ENCODE measurements at places on chromosomes 12 and 14.

DNA sequence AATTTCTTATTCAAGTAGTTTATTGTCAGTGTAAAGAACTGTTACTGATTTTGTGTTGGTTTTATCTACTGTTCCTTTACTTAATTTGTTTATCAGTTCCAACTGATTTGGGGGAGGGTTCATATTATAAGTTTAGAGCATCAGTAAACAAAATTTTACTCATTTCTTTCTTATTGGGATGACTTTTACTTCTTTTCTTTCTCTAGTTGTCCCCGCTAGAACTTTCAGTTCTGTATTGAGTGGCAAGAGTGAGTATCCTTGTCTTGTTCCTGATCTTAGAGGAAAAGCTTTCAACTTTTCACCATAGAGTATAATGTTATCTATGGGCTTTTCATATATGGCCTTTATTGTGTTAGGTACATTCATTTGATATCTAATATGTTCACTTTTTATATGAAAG is 584.1 kb downstream of the LRFN5 start:
- DNase-seq, result no peak

- no peak for DNase-seq
These were observed 3.4 kb upstream of the PPM1A start for GRCh38 chr14:60245380-60246177.

DNA sequence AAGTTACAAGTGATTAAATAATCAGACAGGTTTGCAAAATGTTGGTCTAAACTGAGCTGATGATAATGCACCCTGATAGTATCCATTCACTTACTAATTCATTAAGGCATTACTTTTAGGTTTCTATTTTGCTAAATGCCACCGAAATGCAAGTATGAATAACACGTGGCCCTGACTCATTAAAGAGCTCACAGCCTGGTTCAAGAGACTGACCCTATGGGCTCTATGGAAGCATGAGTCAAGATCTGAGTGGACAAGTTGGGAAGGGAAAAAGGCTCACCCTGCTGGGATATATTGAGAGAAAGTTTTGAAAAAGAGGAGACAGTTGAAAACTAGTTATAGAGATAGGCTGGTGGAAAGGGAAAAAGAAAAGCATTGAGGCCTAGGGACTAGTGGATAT is 14.8 kb upstream of the LRRC9 start:
- DNase-seq, result no peak

DNA sequence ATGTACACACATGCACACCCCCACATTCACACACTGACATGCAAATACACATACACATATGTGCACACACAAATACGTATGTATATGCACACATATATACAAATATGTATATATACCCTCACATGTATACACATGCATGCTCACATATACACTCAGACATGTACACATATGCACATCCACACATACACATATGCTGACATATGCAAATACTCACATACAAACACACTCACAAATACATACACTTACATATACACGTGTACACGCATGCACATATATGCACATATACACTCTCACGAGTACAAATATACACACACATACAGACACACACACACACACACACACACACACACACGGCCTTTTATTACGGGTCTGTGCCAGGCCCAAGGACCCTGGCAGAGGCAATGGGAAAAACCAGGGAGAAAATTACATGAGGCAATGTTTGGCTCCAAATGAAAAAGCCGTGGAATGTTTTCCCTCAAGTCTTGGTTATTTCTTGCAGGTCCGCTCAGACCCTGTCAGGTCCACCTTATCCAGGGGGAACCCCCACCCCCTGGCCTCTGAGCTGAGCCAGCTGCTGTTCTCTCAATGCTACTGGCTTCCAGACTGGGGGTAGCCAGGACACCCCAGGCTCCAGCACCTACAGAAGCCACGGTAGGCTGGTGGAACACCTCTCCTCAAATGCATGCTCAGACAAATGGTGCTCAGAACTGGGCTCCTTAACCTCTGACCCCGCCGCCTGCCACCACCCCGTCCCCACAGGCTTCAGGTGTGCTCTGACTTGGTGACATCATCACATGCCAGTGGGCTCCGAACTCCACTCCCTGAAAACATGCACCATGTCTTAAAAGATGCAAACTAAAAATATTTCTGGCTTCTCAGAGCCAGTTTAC is 54.7 kb downstream of the BCL11B start:
- no peak for DNase-seq

GRCh38 chr12:32947206-32948067 is 50.9 kb upstream of the PKP2 start:
- DNase-seq, result peak; percentile 19

- DNase-seq, result no peak
These were observed 11.1 kb upstream of the SLC6A12 start for GRCh38 chr12:225012-225411.

GRCh38 chr12:107670999-107671643 is 14.5 kb upstream of the PWP1 start:
- DNase-seq, result no peak

GRCh38 chr14:57749267-57749666 is 116.6 kb downstream of the SLC35F4 start:
- no peak for DNase-seq

DNA sequence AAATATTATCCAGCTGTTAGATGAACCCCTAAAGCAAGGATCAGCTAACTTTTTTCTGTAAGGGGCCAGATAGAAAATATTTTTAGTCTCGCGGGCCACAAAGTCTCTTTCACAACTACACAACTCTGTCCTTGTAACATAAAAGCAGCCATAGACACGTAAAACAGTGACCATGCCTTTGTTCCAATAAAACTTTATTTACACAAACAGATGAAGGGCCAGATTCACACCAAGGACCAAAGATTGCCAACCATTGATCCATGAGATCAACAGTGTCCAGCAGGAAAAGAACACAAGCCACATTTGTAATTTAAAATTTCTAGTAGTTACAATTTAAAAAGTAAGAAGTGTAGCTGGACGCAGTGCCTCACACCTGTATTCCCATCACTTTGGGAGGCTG is 109.7 kb downstream of the PHETA1 start:
- DNase-seq, result no peak

DNA sequence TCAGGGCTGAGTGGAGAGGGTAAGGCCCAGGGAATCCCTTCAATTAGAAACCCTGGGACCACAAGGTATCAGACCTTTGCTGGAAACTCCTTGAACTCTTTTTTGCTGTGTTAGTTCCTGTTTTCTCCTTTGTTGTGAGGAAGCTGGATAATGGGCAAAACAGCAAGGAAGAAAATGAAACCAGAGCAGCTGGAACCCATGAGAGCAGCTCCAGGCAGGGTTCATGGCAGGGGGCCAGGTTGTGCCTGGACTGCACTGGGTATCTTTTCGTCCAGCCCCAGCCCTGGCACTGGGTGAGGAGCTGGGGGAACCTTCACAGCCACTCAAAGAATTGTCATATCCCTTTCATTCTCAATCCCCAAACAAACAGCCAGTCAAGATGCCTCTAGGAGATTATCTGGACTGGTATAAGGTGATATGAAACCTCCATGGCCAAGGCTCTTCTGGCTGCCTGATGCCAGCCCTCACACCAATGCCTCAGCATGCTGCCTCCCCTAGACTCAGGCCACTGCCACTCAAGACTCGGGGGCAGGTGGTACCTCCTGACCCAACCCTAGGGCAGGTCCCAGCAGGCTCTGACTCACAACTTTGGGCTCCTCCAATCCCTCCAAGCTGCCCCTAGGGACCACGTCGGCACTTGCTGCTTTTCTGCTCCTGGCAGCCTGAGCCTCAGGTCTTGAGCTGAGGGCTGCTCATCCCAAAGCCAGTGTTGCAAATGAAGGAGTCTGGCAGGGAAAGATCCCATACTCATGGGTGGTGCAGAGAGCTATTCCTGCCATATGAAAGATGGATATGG is 16.5 kb downstream of the FAM186B start:
- no peak for DNase-seq

DNA sequence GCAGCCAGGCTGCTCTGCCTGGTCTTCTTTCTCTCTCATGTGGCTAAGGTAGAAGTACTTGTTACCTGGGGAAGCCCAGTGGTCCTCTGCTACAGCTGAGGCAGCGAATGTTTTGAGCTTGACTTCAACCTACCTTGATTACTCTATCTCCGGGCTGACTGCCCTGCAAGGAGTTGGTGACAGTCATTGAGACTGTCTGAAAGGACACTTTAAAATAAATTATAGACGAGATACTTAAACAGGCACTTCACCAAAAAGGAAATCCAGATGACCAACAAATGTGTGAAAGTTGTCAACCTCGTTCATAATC is 474 bp upstream of the CIT start:
- no peak for DNase-seq

GRCh38 chr12:50103767-50104321 is at the start of gene GPD1:
Gene GPD1, plus strand, starts transcription at chr12:50104008. Its CDS starts 43 bp downstream, at chr12:50104051.
- no peak for DNase-seq

DNA sequence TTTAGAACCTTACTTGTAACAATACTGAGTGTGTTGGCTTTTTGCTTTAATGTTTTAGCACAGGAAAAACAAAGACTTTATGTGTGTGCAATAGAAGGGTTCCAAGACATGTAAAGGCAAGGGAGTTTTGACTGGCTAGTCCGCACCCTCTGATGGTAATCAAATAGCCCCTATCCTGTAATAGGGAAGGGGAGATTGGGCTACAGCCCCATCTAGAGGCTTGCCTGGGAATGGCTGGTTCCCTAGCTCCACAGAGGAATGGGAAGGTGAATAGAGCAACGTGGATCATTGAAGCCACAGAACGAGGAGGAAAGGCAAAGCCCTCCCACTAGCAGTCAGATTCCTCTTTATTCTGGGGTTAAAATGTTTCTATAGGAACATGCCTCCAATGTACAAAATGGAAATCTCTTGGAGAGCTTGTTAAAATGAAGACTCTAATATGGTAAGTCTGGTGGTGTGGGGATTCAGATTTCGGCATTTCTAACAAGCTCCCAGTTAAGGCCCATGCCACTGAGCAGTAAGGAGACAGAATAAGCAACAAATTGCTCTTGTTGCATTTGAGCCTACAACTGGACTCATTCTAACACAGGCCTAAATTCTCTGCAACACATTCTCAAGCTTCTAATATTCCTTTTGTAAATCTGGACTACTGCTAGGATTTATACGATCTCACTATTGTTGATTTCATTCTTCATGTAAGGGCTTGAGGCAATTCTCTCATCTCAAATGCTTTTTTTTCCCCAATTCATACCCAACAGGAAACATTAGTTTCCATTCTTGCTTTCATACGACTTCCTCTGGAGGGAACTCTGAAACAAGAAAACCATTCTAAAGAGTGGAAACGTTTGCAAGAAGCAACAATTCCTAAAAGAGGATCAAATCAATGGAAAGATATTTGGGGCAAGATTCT is 57.1 kb downstream of the NIN start:
- no peak for DNase-seq

- DNase-seq, result no peak
These were observed 12.9 kb upstream of the ASPG start for GRCh38 chr14:104072586-104072985.

DNA sequence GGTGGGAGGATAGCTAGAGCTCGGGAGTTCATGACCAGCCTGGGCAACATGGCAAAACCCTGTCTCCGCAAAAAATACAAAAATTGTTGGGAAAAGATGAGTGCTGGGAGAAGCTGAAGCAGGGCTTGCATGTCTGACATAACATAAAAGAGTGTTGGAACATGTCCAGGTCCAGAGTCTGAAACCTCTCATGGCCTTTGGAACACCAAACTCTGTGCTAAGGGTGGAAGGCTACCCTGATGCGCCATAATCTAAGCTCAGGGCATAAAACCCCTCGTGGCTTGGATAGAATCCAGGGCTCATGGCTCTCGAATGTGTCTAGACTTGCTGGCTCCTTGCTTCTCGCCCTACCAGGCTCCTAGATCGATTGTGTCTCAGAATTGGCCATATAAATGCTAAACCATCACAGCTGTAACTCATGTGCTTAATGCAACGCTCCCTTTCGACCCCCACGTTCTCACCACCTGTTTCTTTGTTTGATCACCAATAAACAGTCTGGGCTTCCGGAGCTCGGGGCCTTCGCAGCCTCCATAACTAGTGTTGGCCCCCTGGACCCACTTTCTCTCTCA is 6.7 kb upstream of the CLEC7A start:
- no peak for DNase-seq

DNA sequence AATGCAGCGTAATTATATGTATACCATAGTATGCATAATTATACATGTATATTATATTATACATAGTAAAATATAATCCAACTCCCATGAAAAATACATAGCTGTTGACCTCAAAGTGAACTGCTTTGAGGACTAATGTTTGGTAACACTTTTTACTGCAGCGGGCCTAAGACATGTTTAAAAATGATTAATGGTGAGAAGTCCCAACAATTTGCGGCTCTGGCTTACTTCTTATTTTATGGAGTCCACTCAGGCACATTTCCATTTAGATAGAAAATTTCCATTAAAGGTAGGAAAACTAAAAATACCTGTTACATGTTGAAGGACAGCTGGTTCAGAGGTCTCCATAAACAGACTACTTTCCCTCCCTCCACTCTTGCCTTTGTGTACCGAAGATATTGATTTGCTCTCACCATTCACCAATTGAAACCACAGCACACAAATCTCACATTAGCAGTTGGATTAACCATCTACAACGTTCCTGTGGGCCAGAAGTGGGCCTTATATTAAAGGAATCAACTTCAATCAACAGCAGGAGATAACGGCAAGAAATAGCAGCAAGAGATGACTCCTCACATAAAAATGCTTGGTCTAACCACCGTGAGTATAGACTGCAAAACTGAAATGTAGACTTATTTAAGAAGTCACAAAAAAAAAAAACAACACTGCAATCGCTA is 14.1 kb upstream of the NT5DC3 start:
- DNase-seq, result no peak

GRCh38 chr14:24456980-24457379 is 14.4 kb upstream of the SDR39U1 start:
- no peak for DNase-seq

DNA sequence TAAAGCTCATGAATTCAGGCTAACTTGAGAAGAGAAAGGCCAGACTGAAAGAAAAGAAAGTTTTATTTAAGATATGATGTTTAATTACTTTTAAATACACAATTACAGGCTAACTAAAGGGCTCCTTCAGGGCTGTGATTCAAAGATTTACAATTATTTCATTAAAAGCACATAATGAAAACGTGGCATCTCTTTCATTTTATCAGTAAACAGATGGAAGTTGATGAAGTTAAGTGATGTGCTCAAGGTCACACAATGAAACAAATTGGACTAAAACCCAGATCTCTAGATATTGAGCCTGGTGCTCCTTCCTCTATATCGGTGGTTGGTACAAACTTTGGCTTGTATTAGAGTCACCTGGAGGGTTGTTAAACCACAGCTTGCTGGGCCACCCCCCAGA is 13.5 kb upstream of the NFKBIA start:
- DNase-seq, result no peak

- DNase-seq, result no peak
These were observed at the start of gene GLT8D2 for GRCh38 chr12:104049903-104050356. Gene GLT8D2, minus strand, starts transcription at chr12:104050187. Its CDS starts 30,539 bp downstream, at chr12:104019648.
